ENCODE measurements at places on chromosomes 5 and 9.
A peak's percentile ranks its signal among the peaks of the same experiment; 100 is the strongest.

DNA sequence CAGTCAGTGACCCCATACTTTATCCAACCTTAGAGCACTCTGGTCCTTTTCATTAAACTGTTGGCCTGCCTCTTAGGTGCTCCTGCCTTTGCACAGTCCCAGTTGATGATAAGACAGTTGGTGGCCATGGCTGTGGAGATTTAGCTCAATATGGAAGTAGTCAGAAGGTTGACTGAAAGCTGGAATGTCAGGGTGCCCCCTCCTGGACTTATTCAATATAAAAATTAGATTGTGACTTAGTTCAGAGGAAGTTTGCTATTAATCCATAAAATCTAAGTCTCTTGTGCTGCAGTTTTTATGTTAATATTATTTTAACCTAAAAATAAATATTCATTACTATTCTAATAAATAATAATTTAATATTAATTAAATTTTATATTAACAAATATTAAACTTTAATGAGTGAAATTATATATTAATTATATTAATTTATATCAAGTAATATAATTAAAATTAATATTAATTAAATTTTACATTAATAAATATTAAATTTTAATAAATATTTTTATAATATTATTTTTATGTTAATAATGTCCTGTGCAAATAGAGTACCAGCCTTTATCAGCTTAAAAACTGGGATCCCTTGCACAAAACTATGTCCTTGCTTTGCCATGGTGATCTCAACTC lies 77.7 kb upstream of the ADAMTSL1 start:
- DNase-seq = no peak

DNA sequence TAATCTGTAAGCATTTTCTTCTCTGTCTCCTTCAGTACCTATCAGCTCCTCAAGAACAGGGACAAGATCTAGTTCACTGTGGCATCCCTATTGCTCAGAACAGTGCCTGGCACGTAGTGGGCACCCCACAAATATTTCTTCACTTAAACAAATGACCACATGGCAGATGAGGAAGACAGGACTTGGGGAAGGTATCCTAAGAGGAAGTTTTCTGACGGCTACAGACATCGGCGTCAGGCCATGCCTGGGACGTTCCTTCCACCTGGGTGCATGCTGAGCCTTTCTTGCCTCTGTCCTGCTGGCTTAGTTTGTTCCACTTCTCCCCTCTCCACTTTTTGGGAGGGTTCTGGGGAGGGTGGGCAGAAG lies 60.2 kb downstream of the NEURL1B start:
- no peak for DNase-seq

GRCh38 chr9:128372188-128372641 lies 1.0 kb downstream of the URM1 start:
- DNase-seq = no peak

DNA sequence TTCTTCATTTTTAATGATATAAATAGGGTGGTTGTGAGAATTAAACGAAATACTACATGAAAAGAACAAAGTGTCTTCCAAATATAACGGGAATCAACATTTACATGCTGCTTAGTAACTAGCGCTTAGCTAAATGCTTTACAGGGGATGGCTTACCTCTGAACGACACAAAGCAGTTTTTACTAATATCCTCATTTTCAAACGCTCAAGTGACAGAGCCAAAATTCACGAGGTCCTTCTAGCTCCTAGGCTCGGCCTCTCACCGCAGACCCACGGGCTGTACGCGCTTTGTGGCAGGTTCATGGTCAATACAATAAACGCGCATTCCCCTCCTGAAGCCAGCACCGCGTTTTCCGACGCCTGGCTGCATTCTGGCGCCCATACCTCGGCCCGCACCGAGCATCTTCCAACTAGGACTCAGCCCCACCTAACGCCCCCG lies 442 bp downstream of the ZNF510 start:
- DNase-seq = no peak

DNA sequence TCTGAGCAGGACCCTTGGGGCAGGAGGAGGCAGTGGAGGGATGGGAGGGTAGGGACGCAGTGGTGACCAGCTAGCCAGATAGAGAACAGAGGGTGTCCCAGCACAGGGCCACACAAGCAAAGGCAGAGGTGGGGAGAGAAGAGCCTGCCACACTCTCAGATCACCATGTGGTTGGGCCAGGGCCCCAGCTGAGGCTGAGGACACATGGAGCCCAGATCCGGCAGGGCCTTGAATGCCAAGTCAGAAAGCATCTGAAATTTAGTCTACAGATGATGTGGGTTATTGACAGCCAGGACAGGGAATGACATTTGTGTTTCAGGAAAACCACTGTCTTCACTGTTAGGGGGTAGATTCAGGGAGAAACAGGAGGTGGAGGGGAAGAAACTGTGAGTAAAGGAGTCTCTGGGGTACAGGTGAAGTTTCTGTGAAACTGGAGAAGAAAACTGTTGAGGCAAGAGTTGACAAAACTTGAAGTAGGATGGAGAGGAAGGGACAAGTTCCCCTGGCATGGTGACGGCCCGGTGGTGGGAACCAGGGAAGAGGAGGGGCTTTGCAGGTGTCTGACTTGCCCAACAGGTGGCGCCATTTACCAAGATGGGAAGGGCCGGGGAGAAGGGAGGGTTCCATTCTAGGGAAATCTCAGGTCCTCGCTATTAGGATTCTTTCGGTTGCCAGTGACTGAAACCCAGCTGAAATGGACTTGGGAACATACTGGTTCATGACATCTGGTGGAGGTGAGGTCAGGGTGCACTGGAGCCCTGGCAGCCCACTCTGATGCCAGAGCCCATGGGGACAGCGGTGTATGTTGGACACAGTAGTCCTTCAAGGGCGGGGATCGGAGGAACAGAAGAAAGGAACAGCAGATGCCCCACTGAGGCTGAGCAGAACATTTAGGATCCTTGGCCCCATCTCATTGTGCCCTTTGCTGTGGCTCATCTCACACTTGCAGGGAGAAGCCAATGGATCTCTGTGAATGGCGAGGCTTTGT lies 100.1 kb downstream of the KCNIP1 start:
- DNase-seq = peak; percentile 53

DNA sequence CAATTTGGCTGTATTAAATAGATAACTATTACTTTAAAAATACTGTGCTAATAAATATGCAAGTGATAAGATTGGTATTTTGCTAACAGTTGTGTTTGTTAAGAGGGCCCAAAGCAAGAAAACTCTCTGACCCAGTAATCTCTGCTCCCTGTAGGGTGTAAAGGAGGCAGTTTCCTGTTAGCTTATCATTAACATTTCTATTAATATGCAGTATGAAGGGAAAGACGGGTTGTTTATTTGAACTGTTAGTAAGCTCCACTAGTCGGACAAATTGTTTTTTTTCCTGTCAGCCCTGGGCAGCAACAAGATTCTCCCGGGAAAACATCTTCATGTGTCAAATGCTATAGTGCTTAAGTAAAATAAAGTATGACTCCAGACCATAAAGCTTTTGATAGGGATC lies 35.6 kb downstream of the ERP44 start:
- DNase-seq = no peak

DNA sequence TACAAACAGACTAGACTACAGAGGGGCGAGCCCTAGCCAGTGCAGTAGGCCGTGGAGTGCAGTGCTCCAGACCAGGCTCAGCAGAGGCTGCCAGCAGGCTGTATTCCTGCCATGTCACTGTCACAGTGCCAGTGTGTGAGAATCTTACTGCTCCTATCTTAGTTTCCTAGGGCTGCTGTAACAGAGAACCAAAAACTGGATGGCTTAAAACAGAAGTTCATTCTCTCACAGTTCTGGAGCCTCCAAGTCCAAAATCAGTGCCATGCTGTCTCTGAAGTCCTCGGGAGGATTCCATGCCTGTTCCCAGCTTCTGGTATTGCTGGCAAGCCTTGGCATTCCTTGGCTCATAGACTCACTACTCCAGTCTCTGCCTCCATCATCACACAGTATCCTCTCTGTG lies 75.0 kb upstream of the SAP30L start:
- DNase-seq = no peak

- DNase-seq = no peak
These were observed 222.7 kb upstream of the PUM3 start for GRCh38 chr9:3066591-3066990.

DNA sequence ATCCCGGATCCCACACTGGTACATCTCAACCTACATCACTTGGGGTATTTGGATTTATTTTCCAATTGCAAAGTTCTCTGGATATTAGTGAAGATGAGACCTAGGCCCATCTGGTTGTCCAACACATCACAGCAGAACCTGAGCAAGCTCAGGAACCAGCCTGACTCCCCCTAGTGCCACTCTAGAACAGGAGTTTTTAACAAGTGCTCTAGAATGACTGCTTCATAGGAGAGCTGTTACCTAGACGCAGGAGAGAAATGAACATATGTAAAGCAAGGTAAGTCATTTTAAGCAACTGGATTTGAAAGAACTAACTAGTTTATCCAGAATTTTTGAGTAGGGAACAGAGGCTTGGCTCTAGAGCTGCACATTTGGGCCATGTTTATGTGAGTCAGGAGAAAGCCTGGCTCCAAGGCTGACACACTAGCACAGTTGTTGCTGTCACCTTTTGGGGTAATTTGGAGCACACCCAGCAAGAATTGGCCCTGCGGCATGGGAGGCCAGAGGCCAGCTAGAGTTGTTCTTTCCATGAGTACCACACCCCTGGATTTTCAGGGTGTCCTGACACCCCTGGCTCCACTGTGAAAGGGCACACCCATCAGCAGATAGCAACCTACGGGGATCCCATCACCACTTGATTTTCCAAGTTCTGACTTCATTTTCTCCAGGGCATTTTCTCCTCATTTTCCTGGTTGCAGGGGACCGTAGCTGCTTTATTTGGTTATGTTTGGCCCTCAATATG lies 110.9 kb upstream of the LPAR1 start:
- no peak for DNase-seq

DNA sequence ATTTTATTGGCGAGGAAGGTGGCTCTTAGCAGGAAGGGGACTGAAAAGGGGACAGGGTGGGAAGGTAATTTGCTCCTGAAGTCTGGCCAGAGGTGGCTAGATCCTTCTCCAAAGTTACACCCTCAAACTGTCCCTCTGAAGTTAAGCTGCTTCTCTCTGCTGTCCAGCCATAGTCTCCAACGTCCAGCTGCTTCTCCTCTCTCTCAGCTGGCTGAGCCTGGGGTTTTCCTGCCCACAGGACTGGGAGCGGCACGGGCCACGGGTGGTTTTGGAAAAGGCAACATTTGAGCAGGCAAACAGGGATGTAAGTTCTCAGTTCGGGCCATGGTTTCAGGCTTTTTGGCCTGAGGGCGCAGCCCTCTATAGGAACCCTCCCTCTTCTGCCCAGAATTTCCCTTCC lies 128.3 kb downstream of the YIPF5 start:
- no peak for DNase-seq

- peak; percentile 81 for DNase-seq
These were observed 19.3 kb upstream of the CAMSAP1 start for GRCh38 chr9:135926402-135927194.

DNA sequence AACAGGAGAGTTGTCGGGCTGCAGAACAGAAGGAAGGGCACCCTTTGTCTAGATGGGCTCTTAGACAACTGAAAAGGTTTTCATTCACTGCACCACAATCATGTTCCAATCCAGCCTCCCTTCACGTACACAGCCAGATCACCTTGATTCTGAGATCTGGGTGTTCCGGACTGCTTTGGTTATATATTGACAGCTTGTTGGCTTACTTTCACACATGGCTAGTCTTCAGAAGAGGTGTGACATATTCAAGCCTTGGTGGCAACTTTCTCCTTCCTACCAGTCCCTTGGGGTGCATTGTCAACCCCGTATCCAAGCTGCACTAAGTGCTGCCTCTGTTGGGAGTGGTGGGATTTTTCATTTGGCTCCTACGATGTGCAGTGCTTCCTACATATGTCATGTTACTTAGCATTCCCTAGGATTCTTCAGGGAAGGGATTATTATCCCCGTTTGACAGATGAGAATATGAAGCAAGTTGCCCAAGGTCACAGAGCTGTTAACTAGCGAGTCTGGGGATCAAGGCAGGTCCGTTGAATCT lies 100.6 kb downstream of the LIFR start:
- DNase-seq = no peak

GRCh38 chr5:179873588-179874110 lies 15.0 kb upstream of the MRNIP start:
- DNase-seq = no peak

GRCh38 chr5:124206540-124206939 lies 539.9 kb downstream of the ZNF608 start:
- no peak for DNase-seq

DNA sequence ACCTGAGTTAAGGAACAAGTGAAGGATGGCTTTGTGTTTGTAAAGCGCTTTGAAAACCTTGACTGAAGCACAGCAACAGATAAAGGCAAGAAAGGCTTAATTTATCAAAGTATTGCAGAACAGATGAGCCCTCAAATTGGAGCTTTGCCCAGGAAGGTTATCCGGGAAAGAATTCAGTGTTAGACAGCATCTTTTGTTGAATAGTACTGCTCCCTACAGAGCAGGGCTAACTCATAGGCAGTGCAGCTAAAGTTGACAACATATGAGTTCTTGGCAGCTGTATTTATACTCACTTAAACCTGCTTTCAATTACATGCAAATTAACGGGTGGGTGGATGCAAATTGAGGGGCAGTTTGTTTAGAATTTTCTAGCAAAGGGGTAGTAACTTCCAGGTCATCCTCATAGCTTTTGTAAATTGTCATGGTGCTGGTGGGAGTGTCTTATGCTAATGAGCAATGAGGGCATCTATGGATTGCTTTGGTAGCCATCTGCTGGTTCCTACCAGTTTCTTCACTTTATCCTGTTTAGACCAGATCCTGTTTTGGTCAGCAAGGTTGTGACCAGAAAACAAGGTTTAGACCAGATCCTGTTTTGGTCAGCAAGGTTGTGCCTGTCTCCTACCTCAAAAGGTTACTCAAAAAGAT lies 105.8 kb downstream of the GDA start:
- DNase-seq = no peak
